ENCODE measurements at places on chromosomes 11 and 22.

DNA sequence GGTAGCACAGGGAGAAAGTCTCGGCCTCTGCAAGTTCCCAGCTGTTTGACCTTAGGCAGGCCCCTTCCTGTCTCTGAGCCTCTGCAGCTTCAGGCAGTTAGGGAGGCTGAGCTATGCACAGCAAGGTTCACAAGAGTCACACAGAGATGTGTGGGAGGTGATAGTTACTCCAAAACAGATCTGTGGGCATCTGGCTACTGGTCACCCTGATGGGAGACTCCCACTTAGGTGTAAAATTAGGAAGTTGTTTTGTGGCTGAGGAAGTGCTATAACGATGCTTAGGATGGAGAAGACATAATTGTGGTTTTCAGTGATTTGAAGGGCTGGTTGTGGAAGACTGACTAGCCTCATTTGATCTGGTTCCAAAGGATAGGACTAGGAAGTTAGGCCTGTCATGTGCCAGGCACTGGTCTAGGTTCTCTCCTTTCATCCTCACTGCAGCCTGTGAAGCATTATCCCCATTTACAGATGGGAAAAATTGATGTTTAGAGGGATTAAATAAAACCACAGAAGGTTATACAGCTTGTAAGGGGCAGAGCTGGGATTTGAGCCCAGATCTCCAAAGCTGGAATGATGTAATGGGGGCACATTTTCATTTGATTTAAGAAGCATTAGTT, 13.5 kb downstream of the ACO2 start:
- no peak for DNase-seq

DNA sequence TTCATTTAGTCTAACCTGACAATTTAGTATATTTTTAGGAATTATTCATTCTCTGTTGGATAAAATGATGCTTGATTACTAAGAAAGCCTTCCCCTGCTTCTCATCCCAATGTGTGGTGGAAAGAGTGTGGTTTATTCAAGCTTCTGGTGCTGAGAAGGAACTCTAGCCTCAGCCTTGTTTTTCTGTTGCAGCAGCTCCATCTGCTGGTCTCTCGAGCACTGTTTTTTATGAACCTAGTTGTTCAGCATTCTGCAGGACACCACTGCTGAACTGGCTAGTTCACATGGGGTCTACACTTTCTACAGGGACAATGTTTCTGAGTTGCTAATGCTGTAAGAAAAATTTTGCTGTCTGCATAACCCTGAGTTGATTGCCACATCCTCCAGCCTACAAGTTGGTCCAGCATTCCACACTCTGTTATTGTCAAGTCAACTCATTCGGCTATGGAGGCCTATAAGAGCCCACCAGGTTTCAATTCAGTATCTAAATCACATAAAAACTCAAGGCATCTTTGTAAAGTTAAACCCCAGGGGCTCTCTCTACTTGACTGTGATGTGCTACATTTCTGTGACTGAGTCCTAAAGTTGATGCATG, 14.3 kb downstream of the OR2AG2 start:
- peak; percentile 52 for DNase-seq

DNA sequence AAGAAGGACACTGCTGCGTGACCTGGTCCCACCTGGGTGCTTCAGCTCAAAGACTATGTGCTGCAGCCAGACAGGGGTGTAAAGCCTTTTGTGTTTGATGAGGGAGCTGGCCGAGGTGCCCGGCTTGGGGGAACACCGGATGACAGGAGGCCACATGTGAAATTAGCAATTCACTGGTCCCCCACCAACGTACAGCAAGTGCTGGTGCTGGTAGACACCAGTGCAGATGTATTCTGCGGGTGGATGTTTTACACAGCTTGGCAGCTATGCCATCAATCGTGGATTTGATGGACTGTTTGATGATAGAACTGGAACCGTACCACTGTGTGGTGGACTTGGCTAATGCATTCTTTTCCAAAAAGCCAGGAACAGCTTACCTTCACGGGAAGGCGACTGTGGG, 47.9 kb upstream of the LIPT2 start:
- no peak for DNase-seq

DNA sequence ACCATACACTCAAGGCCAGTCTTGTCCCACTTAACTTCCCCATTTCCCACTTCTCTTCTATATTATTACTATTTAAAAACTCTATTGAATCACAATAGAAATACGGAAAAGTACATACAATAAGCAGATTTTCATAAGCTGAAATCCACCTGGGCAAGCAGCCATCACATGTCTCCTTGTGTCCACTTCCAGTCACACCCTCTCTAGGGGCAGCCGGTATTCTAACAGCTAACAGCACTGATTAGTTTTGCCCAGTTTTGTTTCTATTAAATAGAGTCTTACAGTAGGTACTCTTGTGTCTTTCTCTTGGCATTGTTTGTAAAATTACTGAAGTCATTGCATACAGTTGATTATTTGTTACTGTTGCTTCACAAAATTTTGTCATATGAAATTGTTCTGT, 37.8 kb downstream of the PPP6R3 start:
- DNase-seq, result no peak

DNA sequence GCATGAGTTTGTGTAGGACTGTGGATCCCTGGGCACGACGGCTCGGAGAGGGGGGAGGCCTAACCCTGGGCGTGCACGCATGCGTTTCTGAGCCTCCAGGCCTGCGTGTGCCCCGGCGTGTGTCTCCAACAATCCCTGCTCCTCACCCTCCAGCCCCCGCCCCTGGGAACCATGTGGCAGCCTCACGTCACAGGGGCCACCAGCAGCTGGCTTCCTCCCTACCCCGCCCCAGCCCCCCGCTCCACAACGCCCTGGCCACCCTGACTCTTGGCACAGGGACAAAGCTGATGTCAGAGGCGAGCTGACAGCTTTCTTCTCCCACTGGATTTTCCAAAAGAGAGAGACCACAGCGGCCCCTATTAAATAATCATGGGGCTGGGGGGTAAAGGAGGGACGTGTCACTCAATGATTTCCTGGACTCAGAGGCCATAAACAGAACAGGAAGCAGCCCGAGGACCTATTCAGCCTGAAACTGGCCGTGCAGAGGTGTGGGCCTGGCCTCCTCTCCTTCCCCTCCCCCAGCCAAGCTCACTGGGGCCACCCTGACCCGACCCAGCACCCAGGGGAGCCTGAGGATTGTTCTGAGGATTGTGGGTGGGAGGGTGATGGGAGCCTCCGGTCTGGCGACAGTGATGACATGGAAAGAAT, 6.8 kb upstream of the LIF start:
- DNase-seq, result no peak

DNA sequence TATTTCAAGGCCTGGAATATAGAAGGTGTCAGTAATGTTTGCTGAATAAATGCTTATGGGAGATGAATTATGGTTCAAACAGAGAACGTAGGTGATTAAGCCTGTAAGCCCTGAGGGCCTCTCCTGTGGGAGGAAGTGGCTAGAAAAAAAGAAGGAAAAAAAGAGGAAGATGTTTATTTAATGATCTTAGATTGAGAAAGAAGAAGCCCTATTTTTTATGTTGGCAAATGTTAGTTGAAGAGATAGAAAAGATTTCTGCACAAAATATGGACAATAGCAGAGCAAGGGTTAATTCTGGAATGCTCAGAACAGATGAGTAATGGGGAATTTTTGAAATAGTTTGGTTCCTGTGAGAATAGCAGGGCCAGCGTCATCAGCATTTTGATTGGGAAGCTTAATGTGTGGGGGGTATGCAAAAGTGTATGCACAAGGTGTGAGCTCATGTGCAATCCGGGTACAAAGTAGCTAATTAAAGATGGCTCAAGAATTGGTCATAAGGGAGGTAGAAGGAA, 95.7 kb downstream of the TEAD1 start:
- no peak for DNase-seq

- no peak for DNase-seq
These were observed 84.8 kb upstream of the HTATIP2 start for GRCh38 chr11:20278727-20279126.

DNA sequence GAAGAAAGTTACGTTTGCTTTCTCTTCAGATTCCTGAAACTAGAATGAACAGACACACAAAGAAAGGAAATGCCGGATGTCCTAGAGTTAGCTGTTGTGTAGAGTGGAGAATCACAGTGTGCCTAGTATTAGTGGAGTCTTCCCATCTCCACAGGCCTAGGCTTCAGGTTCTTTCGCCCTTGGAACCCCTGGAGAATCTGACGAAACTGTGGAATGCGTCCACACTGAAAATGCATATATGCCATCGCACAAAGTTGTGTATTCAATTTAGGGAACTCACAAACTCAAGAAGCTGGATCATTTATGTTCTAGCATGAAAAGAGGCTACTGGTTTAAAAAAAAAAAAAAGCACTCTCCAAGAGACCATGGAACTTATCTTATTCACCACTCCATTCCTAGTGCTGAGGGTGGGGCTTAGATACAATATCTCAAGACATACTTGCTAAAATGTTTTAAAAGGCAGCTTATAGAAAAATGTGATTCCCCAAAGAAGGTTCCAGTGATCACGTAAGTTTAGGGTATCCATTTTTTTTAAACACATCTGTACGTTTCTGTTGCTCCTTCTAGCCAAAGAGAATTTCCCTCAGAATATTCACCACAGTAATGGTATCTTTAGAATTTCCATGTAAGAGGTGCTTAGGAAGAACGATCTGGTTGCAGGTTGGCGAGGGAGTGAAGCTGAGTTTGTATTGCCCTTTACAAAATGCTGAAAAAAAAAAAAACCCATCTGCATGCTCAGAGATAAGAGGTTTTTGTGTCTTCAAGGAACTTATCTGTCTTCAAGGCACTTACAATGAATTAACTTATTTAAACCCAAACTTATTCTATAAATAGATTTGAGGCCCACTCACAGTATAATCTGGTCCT, 20.0 kb downstream of the MAML2 start:
- no peak for DNase-seq

- DNase-seq, result no peak
These were observed 7.2 kb downstream of the MICALL1 start for GRCh38 chr22:37913233-37913721.

GRCh38 chr11:96906476-96906875, 516.7 kb downstream of the JRKL start:
- DNase-seq, result no peak

DNA sequence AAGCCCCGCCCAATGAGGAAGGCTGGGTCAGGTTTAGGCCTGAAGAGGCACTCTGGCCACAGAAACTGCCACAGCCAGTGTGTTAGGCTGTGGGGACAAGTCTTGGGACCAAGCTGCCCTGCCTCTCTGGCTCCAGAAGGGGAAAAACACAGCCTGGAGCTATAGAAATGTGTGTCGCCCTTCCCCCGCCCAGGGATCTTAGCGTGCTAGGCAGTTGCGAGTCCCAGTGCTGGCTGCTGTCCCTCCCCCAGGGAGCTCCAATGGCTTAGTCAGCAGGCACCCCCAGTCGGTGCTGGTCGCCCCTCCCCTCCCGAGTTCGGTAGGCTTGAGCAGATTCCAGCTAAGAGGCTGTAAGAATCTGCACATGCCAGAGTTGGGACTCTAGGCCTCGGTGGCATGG, 99.5 kb upstream of the API5 start:
- peak; percentile 30 for DNase-seq

DNA sequence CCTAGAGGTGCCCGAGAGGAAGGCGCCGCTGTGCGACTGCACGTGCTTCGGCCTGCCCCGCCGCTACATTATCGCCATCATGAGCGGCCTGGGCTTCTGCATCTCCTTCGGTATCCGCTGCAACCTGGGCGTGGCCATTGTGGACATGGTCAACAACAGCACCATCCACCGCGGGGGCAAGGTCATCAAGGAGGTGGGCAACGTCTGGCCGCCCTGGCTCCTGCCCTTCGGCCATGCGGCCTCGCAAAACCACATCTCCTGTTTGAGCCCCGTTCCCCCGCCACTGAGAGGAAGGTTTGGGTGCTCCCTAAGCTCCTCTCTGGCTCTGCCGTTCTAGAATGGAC, 3.4 kb downstream of the SLC17A6 start:
- DNase-seq, result peak; percentile 73
